ENCODE measurements at places on chromosomes 12 and 14.

DNA sequence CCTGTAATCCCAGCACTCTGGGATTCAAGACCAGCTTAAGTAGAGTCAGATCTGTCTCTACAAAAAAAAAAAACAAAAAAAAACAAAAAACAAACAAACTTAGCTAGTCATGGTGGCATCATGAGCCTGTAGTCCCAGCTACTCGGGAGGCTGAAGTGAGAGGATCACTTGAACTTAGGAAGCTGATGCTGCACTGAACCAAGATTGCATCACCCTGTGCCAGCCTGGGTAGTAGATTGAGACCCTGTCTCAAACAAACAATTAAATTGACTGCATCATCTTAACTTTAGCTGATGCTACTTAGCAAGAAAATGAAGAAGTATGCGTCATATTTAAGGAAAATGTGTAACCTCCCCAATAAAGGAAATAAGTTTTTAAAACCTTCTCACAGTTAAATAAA lies 136.6 kb upstream of the ATXN7L3B start:
- DNase-seq: no peak

DNA sequence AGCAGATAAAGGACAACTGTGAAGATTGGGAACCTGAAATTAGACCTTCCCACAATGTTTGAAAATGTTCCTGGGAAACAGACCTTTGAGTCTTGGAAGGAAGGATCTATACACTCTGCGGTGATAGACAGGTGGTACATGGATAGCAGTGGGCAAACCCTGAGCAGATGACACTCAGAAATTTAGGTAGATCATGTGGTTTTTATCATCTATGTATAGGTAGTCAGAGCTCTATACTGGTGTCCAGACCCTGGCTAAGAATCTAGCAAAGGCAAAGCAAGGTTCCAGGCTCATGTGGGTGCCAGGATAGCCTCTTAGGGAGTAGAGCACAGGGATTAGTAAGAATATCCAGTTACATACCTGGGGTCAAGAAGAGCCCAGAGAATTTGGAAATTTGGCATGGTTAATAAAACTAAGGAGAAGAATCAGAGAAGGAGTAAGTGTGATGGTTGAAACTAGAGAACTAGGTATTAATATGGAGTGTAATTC lies 331.2 kb upstream of the FBXO33 start:
- no peak for DNase-seq

DNA sequence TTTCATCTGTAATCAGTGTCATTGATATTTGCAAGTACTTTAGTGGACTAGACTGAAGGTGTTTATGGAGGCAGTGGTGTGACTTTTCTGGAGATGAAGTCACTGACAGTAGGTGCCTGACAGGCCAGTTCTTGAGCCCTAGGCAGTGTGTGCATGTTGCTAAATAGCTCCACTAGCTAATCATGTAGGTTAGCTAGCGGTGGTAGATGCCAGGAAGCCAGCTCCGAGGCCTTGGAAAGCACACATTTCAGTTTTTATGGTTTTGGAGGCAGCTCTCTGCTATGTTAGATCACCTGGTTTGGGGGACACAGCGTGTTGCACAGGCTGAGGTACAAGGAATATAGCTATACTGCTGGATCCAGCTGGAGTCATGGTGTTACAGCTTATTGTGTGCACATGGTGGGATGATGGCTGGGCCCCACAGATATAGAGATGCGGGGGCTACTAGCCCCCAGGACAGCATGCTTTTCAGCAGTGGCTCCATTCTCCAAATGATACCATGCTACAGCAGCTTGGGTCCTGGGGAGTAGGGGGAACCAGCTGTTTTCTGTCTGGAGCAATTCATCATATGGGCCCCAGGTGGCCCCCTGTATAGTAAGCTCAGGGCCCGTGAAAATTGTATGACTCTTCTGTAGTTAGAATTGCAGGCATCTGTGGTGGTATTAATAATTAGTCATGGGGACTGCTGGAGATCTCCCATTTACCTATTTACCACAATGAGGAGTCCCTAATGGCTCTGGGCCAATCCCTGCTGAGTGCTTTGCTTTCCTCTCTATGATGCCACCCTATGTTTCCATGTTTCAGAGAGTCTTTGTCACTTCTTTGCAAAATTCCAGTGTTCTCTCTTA lies 367.2 kb upstream of the LMO3 start:
- DNase-seq: no peak

- no peak for DNase-seq
Observed at GRCh38 chr12:29895966-29896365, 112.2 kb upstream of the TMTC1 start.

GRCh38 chr12:110957652-110958051 lies 37.3 kb upstream of the MYL2 start:
- DNase-seq: no peak

DNA sequence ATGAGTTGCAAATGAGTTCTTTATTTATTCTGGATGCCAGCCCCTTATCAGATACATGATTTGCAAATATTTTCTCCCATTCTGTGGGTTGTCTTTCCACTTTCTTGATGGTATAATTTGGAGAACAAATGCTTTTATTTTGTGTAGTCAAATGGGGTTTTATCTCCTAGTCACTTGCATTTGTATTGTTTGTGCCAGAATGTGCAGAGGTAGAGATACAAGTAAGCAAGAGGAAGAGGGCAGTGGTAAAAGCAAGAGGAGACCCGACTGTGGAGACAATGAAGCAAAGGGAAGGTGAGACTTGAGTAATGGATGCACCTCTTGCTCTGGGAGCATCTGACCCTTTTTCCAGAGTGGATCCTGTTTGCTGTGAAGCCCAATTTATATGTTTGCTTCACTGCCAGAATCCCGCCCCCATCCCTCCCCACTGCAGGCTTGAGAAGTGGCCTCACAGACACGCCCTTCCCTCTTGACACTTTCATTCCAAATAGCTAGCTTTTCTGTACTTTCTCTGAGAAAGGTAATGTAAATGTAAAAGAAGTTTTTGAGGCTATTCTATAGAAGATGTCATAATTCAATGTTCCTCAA lies 786 bp upstream of the PFKM start:
- no peak for DNase-seq

DNA sequence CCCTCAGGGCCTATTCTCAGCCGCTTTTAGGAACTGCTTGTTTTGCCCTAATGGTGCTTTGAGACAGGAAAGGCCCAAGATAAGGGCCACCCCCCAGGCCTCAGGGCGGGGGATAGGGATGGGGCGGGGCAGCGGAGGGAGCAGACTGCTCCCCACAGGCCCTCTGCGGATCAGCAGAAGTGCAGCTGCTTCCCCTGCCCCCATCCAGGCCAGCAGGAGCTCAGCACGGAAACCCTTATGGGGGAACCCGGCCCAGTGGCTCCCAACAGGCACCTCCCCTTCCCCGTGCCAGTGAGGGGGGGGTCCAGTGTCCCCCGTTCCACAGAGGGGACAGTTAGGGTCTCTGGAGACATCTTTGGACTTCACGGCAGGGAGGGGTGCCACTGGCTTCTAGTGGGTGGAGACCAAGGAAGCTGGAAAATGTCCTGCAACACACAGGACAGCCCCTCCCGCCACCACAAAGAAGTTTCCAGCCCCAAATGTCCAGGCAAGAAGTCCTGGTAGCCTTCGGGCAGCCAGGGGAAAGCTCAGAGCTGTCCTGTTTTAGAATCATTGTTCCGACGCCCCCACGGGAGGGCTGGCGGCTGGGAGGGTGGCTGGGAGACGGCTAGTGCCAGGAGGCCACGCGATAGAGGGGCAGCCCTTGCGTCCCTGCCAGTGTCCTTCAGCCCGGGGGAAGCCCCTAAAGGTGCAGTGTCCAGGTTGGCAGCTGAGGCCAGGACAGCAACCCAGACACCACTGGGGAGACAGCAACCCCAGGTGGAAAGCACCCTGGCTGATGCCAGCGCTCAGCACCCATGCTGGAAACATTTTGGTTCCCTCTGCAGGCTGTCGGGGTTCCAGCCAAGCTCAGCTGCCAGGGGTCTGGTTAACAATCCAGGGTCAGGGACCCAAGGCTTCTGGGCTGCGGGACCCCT lies 10.4 kb upstream of the GPR132 start:
- no peak for DNase-seq

- no peak for DNase-seq
Observed at GRCh38 chr12:63994704-63995103, 150.2 kb downstream of the SRGAP1 start.

- DNase-seq: peak; percentile 97
Observed at GRCh38 chr12:80551897-80552296, 107.9 kb downstream of the PTPRQ start.

- no peak for DNase-seq
Observed at GRCh38 chr14:105838591-105839424, 312.4 kb downstream of the TMEM121 start.

- no peak for DNase-seq
Observed at GRCh38 chr14:59067127-59067894, 121.2 kb upstream of the DAAM1 start.

DNA sequence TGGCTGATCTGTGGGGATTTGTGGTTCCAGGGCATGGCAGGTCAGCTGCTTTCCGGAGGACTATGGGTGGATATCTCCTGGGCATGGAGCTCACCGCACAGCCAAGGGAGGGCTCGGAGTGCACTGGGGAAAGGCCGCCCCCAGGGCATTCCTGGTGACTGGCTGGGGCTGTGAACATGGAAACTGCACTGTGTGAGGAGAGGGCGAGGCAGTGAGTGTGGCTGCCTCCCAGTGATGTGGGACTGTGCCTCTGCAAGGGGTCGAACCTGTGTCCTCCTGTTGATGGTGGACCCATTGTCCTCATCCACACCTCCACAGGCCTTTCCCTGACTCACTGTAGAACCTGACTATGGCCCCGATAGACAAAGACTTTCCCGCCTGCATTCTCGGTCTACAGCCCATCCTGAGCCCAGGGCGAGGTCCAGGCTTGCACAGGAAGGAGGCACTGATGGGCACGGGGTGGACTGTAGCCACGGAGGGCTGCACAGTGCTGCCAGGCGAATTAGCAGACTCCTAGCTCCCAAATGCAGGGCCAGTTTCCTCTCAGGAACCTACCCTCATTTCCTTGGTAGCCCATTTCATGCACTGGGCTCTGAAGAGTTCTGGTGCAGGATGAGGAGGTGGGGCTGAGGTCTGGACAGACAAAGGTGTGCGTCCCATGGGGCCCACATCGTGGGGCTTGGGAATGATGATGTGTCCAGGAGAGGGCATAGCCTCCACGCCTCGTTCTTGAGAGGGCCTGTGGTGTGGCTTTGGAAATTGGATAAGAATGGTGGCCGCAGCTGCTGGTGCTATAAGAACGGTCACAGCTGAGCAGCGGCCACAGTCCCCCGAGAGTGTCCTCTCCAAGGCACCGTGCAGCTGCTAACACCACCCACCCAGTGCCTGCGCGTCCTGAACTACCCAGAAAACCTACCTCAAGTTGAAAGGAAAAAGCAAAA lies 415.1 kb downstream of the TMEM121 start:
- no peak for DNase-seq

DNA sequence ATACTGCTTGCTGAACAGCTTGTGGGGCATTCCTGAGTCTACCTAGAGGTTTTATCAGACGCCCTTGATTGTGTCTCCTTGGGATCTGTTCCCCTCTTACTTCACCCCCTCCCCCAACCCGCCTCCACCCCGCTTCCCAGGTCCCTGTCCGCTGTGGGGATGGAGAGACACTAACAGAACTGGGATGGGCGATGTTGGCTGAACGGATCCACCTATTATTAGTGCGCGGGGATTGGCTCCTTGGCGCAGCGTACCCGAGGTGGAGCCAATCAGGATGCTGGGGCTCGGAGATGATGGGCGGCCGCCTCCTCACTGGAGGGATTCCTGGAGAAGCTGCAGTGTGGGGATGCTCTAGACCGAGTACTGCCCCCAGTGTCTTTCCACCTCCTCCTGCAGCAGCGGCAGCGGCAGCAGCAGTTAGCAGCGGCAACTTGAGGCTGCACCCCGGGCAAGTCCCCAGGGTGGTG lies at the start of gene SYT1:
Gene SYT1 (plus strand): TSS at position 372 of the 467 bp plus-strand sequence.
- peak; percentile 43 for DNase-seq

DNA sequence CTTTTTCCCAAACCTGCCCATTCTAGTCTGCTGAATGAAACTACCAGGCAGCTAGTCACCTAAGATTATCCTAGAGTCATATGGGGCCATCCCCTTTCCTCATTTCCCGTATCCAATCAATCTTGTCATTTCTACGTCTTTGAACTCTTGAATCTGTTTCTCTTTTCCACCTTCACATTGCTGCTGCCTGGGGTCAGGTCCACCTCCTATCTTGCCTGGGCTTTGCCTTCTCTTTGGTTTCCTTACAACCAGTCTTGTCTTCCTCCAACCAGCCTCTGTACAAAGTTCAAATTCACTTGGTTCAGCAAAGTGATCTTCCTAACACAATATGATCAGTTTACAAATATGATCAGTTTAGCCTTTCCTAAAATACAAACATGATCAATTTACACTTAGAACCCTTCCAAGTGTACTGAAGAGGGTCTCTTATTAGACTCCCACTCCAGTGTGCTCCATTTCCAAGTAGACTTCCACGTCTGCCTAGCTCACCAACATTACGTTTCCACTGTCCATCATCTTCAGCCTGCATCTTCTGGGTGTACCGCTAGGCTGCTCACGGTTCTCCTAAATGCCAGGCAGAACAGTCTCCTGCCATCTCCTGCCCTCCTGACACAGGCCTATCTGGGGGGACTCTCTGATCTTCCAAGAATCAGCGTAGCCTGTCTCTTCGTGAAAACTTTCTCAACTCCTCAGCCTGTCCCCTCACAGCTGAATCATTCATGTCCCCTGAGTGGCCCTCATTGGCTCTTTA lies 4.1 kb upstream of the ACVR1B start:
- no peak for DNase-seq

- DNase-seq: no peak
Observed at GRCh38 chr14:79586416-79586815, 624.9 kb downstream of the DIO2 start.

GRCh38 chr14:60197629-60198303 lies 32.6 kb upstream of the DHRS7 start:
- no peak for DNase-seq

GRCh38 chr12:2509137-2509536 lies 285.6 kb upstream of the FKBP4 start:
- DNase-seq: no peak

- DNase-seq: no peak
Observed at GRCh38 chr12:62731055-62731820, 203.7 kb downstream of the PPM1H start.

DNA sequence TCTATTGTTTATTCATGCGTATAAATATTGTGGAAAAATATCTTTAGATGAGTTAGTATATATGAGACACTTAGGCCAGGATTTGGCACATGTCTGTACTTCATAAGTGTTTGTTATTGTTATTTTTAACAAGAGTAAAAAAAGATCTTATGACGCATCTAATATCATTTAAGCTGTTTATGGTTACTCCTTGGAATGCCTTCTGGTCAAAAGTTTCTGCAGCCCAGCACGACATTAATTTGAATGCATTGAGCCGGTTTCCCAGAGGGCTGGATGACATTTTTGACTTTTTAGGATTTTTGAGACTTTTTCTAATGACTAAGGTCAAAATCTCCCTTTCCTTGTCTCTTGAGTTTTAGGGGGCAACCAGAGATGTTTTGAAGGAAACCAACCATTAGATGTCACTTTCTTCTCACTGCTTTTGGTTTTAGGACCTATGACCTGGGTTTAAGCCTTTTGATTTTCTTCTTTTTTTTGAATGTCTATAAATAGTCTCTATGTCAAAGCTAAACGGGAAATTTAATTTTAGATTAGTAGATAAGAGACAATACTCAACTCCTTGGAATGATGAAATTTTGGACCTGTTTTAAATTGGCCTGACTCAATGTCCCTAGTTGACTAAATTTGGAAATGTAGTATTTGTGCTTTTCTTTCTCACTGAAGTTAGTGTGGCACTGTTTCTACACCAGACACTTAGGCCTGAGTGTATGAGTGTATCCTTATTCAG lies 215.5 kb downstream of the AEBP2 start:
- no peak for DNase-seq
